ENCODE measurements at places on chromosomes 5 and 9.

DNA sequence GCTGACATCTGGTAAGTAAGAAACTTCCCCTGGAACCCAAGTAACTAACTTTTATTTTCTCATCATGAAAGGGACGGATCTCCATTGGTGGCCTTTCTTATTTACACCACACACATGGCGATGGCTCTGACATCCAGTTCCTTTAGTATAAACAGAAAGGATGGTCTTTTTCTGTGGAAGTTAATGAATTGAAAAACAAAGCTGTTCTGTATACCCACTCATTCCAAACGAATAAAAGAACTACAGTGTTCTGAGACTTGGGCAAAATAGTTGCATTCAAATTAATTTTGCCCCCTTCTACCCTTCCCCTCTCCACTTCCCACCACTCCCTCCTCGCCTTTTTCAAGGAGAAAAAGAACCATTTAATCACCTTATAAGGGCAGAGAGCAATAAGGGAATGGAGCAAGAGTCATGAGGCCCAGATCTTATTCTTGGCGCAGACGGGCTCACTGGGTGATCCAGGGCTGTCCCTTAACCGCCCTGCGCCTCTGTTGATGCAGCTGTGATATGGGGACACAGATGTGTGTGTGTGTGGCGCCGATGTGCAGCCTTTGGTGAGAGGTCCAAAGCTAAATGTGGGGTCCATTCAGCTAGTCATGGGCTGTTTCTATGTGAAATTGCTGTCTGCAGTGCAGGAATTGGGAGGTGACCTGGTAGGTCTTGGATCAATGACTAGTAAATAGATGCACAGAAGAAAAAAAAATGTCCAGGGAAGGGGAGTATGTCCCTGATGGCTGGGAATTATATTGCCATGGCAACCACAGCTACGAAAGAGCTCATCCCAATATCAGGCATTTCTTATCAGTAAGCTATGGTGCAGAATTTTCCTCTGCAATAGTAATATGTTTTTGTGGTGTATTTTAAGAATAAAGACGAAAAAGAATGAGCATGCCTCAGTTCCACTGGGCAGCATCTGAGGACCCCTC is 141.5 kb upstream of the ERCC6L2 start:
- H3K4me1 ChIP-seq, result no peaks in the 10 kb centered on the region
- peaks cover 66% of the 10 kb centered on the region for H3K27me3 ChIP-seq
- DNase-seq, result no peak
- H3K4me3 ChIP-seq, result no peak overlapping the region

DNA sequence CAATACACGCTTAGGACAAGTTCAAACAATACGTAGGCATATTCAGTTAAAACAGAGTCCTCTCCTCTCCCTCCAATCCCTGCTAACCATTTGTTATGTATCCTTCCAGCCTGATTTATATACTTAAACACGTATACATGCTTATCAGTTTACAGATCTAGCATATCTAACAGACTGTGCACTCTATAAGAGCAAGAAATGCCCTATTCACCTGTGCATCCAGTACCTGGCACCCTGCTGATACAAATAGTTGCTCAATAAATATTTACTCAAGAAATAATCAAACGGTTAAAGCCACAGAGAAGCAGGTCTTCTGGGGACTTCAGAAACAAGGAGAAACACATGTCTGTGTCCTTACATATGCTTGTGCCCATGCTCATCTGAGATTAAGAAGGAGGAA is 55.9 kb downstream of the MLLT3 start:
- H3K27me3 ChIP-seq, result no peaks in the 10 kb centered on the region
- no peak overlapping the region for H3K27ac ChIP-seq
- no peak for DNase-seq
- peaks cover 38% of the 10 kb centered on the region for H3K36me3 ChIP-seq
- no peak overlapping the region for H3K4me3 ChIP-seq

- peak; percentile 2 for DNase-seq
- peaks cover 5% of the 10 kb centered on the region for H3K27me3 ChIP-seq
- no peaks in the 10 kb centered on the region for H3K36me3 ChIP-seq
- no peak overlapping the region for H3K4me3 ChIP-seq
These were observed 180.4 kb downstream of the DAB2IP start for GRCh38 chr9:121831869-121832268.

DNA sequence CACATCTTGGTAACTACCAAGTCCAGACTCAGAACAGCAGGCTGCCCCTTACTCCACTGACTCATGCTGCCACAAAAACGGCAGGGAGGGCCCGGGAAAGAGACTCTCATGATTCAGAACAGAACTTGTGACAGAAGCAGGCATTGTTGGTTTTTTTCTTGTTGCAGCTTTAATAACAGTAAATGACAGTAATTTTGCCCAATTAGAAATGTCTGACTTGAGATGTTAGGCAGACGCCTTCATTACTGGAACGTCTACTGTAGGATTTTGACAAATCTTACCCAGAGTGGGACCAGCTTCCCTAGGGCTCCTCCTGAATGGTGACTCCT is 77.9 kb downstream of the SEMA5A start:
- no peaks in the 10 kb centered on the region for H3K4me1 ChIP-seq
- no peak for DNase-seq
- H3K27ac ChIP-seq, result no peak overlapping the region
- no peaks in the 10 kb centered on the region for H3K27me3 ChIP-seq
- H3K36me3 ChIP-seq, result no peaks in the 10 kb centered on the region

- DNase-seq, result no peak
- peaks cover 59% of the 10 kb centered on the region for H3K27me3 ChIP-seq
- H3K27ac ChIP-seq, result no peak overlapping the region
- H3K36me3 ChIP-seq, result no peaks in the 10 kb centered on the region
- no peak overlapping the region for H3K4me3 ChIP-seq
These were observed 45.3 kb upstream of the FOXE1 start for GRCh38 chr9:97807681-97808080.

- H3K27ac ChIP-seq, result no peak overlapping the region
- no peaks in the 10 kb centered on the region for H3K36me3 ChIP-seq
- no peak for DNase-seq
- no peak overlapping the region for H3K4me3 ChIP-seq
- H3K4me1 ChIP-seq, result no peaks in the 10 kb centered on the region
These were observed 60.1 kb downstream of the FBN2 start for GRCh38 chr5:128477944-128478343.

DNA sequence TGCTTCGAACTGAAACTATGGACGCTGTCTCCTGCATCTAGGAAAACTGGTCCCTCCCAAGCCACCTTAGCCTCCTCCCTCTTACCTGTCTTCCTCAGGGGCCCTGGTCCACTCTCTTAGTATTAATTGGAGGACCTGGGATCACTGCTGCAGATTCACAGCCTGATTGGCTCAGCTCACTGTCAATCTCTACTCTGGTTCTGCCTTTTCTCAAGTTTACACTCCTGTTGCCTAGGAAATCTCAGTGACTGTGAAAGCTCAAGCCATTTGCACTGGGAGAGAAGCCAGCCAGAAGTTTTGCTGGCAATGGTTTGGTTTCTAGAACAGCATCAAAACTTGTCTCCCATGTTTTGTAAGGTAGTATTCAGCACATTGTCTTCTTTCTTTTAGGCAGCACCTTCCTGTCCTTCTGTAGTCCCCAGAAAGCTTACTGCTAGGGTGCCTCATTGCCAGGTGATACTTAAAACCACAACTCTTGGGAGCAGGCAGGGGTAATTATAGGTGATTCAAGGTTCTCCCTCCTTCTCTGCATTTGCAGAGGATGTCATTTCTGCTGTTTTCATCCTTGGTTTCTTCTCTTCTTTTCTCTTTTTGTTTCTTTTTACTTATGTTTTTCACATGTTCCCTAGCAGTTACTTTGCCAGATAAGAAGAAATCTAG is at the start of gene CAPSL:
Gene CAPSL (minus strand): TSS at position 55 of the 660 bp plus-strand sequence. CDS start 17,502 bp downstream, outside the sequence.
- H3K4me3 ChIP-seq, result no peak within 1 kb of the TSS
- H3K4me1 ChIP-seq, result no peaks in the 10 kb centered on the region
- DNase-seq, result no peak
- H3K27me3 ChIP-seq, result peaks cover 18% of the 10 kb centered on the region

GRCh38 chr9:126417043-126417442 is 90.4 kb downstream of the MVB12B start:
- no peak overlapping the region for H3K4me3 ChIP-seq
- H3K27me3 ChIP-seq, result peaks cover 22% of the 10 kb centered on the region
- no peak overlapping the region for H3K27ac ChIP-seq
- H3K36me3 ChIP-seq, result peaks cover 1% of the 10 kb centered on the region
- DNase-seq, result no peak

DNA sequence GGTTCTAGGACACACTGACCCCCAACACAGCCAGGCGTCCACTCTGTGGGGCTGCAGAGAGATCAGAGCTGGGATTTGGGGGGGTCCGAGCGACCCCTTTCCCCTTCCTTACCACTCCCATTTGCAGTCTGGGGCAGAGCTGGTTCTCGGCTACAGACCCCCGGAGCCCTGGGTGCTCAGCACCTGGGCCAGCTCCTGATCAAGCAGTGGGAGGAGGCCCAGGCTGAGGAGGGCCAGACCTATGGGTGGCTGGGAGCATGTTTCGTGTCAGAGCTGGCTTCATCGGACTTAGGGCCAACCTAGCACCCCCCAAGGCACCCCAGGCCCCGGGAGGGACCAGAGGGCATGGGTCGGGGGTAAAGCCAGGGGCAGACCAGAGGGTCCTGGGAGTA is 7.6 kb downstream of the GRIN1 start:
- DNase-seq, result no peak
- no peak overlapping the region for H3K27ac ChIP-seq
- H3K4me3 ChIP-seq, result no peak overlapping the region
- no peaks in the 10 kb centered on the region for H3K36me3 ChIP-seq
- H3K4me1 ChIP-seq, result peaks cover 4% of the 10 kb centered on the region

- no peak overlapping the region for H3K4me3 ChIP-seq
- peak overlapping the region; percentile 83 for H3K27ac ChIP-seq
- H3K27me3 ChIP-seq, result no peaks in the 10 kb centered on the region
- peak; percentile 51 for DNase-seq
- peaks cover 12% of the 10 kb centered on the region for H3K4me1 ChIP-seq
These were observed 33.9 kb downstream of the VLDLR start for GRCh38 chr9:2655411-2655901.

GRCh38 chr5:91257301-91257700 is 125.8 kb downstream of the ARRDC3 start:
- H3K4me1 ChIP-seq, result no peaks in the 10 kb centered on the region
- H3K27me3 ChIP-seq, result peaks cover 9% of the 10 kb centered on the region
- DNase-seq, result no peak
- H3K27ac ChIP-seq, result no peak overlapping the region
- no peaks in the 10 kb centered on the region for H3K36me3 ChIP-seq

DNA sequence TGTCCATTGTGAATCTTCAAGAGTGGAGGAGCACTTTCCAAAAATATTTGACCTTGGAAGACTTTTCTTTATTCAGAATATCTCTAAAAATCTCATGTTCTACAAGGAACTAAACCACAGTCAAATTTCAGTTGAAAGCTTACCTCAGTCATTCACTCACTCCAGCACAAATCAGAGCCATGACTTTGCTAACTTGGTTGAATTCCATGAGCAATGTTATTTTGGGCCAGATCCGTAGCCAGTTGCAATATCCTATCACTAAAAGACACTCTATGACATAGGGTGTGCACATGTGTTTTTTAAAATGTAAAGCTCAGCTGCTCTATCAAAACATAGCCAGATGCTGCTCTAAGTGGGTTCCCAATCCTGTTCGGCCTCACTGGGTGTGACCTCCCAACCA is 156.1 kb upstream of the ANKRD55 start:
- no peak overlapping the region for H3K4me3 ChIP-seq
- H3K4me1 ChIP-seq, result peaks cover 5% of the 10 kb centered on the region
- H3K27me3 ChIP-seq, result peaks cover 17% of the 10 kb centered on the region
- H3K36me3 ChIP-seq, result peaks cover 6% of the 10 kb centered on the region
